ENCODE measurements at places on chromosomes 7 and 10. TPM values are rescaled to one million over a fixed set of nuclear protein-coding genes. Genes with fewer than 3 reads are reported as not detected.

The PON1 gene
- not detected for polyA plus RNA-seq

The HMX2 gene
- not detected for polyA plus RNA-seq

The SPAG6 gene
- not detected for polyA plus RNA-seq

DNA sequence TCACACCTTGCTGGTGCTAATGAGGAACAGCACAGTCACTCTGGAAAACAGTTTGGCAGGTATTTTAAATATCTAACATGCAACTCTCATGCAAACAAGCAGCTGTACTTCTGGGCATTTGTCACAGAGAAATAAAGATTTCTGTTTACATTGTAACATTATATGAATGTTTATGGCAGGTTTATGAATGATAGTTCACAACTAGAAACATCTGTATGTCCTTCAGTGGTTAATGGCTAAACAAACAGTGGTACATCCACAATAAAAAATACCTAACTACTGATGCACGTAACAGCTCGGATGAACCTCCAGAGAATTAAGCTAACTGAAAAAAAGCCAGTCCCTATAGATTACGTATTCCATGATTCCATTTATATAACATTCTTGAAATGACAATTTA, 109.6 kb downstream of the GPR37 start:
- no peak overlapping the region for H3K27ac ChIP-seq
- H3K4me1 ChIP-seq: no peaks in the 10 kb centered on the region
- DNase-seq: no peak
- H3K27me3 ChIP-seq: no peaks in the 10 kb centered on the region
- no peaks in the 10 kb centered on the region for H3K36me3 ChIP-seq
- no peak overlapping the region for H3K4me3 ChIP-seq

DNA sequence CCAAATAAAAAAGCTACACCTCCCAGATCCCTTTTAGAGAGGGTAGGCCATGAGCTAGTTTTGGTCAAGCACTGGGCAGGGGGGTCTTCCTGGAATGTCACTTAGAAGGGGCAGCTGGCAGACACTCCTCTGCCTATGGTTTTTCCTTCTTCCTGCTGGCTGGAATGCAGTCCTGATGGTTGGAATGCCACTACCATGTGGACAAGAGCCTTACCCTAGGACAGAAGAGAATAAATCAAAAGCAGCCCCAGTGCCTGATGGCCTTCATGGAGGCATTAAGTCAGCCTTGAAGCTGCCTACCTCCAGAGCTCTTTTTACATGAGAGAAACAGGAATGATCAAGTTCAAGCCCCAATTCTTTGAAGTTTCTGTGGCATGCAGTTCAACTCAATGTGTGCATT, 43.5 kb upstream of the SORBS1 start:
- DNase-seq: no peak
- peaks cover 9% of the 10 kb centered on the region for H3K36me3 ChIP-seq
- no peak overlapping the region for H3K27ac ChIP-seq
- H3K4me3 ChIP-seq: no peak overlapping the region

GRCh38 chr10:113240736-113241135, 290.7 kb downstream of the TCF7L2 start:
- DNase-seq: no peak
- no peaks in the 10 kb centered on the region for H3K27me3 ChIP-seq
- no peaks in the 10 kb centered on the region for H3K36me3 ChIP-seq
- H3K4me3 ChIP-seq: no peak overlapping the region

- DNase-seq: no peak
- H3K27ac ChIP-seq: no peak overlapping the region
- H3K4me1 ChIP-seq: no peaks in the 10 kb centered on the region
- no peak overlapping the region for H3K4me3 ChIP-seq
- H3K27me3 ChIP-seq: no peaks in the 10 kb centered on the region
These were observed 95.2 kb upstream of the TNS3 start for GRCh38 chr7:47677093-47677492.

DNA sequence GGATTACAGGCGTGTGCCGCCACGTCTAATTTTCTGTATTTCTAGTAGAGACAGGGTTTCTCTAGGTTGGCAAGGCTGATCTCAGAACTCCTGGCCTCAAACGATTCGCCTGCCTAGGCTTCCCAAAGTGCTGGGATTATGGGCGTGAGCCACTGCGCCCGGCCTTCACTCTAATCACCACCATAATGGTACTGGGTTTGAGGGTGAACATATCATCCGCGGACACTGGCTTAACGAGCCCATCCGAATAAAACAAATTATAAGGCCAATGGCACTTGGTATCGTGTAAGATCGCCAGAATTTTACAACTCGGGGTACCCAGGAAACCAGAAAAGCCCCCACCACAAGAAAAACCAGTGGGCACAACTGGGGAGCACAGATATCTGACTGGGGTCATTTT, 580 bp downstream of the FAM200A start:
- peaks cover 18% of the 10 kb centered on the region for H3K4me1 ChIP-seq
- H3K36me3 ChIP-seq: peaks cover 13% of the 10 kb centered on the region
- H3K4me3 ChIP-seq: peak overlapping the region; percentile 92
- no peaks in the 10 kb centered on the region for H3K27me3 ChIP-seq
- no peak for DNase-seq
- H3K27ac ChIP-seq: peak overlapping the region; percentile 95
